ENCODE measurements at places on chromosomes 1 and 21. TPM values are rescaled to one million over a fixed set of nuclear protein-coding genes. Genes with fewer than 3 reads are reported as not detected.

DNA sequence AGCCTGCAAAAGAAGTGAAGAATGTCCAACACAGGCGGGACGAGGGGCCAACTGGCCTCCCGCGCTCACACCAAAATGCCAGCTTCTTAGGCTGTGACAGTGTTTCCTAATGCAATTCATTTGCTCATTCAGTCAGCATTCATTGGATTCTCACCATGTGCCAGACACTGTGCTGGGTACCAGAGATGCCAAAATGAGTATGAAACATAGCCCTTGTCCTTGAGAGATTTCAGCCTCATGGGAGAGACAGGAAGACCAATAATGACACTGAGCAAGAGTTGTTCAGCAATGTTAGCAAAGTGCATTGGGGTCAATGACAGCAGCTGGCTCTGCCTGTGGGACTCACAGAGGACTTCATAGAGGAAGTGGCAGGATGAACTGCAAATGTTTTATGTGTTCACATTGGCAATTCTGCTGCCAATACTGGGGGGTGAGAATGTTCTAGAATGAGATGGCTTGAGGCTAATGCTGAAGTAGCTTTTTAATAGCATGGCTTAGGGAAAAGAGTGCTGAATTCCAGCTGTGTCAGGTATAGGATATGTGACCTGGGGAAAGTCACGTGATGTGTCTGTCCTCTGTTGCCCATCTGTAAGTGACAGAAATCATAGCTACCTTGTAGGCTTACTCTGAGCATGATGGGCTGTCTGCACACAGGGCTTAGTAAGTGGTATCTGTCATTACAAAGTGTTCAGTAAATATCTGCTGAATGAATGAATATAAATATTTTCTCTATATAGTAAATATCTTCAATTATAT lies 58.3 kb upstream of the KIF26B start:
- DNase-seq: no peak

- DNase-seq: peak; percentile 7
Measured at GRCh38 chr21:17738176-17738953, 80.8 kb downstream of the C21orf91 start.

- DNase-seq: no peak
Measured at GRCh38 chr1:147334292-147334691, 91.8 kb downstream of the CHD1L start.

DNA sequence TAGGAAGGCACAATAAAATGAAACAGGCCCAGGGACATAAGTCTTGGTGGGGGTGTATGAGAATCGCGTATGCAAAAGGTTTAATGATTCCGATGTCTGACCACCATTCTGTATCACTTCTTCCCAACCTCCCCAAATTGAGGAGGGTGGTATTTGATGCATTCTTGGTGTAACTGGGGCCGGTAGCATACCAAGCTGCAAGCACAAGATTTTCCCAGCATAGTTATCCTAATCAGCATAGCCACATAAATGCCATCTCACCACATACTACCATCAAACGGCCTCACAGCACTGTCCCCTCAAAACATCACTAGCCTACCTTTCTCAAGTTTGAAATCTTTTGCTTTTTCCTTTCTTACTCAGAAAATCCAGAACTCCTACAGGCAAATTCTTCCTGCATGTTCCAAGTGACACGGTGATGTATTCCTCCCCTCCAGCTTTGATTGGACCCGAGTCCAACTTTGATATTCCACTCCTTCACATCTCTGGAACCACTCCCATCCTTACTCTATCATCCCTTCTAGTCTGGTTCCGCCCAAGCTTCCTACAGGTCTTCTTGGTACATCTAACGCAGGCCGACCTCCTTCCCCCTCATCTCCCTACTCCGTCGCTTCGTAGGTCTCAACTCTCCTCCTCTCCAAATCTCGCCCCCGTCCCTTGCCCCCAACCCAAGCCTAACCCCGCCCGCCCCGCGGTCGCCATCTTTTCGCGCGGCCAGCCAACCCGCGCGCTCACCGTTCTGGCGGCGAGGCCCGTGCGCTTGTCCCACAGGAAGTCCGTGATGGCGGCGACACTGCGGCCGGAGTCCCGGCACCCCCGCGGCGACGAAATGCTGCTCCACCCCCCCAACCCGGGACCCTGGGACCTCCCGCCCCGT lies 600 bp downstream of the CLK2 start:
- DNase-seq: peak; percentile 80

DNA sequence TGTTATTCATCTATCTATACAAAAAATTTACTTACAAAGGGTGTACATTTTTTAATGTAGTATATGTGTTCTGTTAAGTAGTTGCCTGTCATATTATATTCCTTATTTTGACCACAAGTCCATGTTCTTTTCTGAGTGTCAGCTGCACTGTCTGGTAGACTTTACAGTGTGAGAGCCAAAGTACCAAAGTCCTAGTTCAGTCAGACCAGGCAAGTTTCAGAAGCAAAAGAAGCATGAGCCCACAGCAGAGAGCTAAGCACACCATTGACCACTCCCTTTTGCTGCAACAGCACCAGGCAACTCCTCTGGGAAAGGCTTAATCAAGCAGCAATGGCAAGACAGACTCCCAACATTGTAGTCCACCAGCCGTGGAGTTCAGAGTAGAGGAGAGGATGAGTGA lies 631.9 kb upstream of the PKN2 start:
- DNase-seq: no peak

Gene PALMD
- 104 TPM for polyA plus RNA-seq

Gene LENEP
- polyA plus RNA-seq: not detected
